Activated T-helper 1 cell treated with anti-CD3 and anti-CD28 coated beads, Interleukin-12 subunit alpha, Interleukin-12 subunit beta, Interleukin-2, Interleukin-4 antibody, amounts not matched to agents 30 ng/mL and 10 ng/mL and 1 ng/mL, durations not matched to agents 14 hours and 24 hours and 36 hours (primary cell): ENCODE measurements at places on chromosomes 1 and 21. TPM values are rescaled to one million over a fixed set of nuclear protein-coding genes. Genes with fewer than 3 reads are reported as not detected.
A peak's percentile ranks its signal among the peaks of the same experiment; 100 is the strongest.

GRCh38 chr1:6984986-6985385 is 199.7 kb downstream of the CAMTA1 start:
- no peak overlapping the region for H3K4me3 ChIP-seq
- peaks cover 11% of the 10 kb centered on the region for H3K27me3 ChIP-seq
- no peak for DNase-seq
- H3K36me3 ChIP-seq, result no peaks in the 10 kb centered on the region
- H3K4me1 ChIP-seq, result no peaks in the 10 kb centered on the region

Gene HRNR
- total RNA-seq, result not detected in 2 replicates

GRCh38 chr1:109231066-109231465 is 17.3 kb downstream of the SARS1 start:
- no peaks in the 10 kb centered on the region for H3K4me1 ChIP-seq
- DNase-seq, result no peak
- H3K27me3 ChIP-seq, result no peaks in the 10 kb centered on the region
- H3K36me3 ChIP-seq, result peaks cover 51% of the 10 kb centered on the region
- no peak overlapping the region for H3K4me3 ChIP-seq

Gene ZBTB48
- 34.5 and 35.7 TPM in 2 replicates for total RNA-seq

- no peak overlapping the region for H3K4me3 ChIP-seq
- DNase-seq, result no peak
- no peaks in the 10 kb centered on the region for H3K4me1 ChIP-seq
- peaks cover 4% of the 10 kb centered on the region for H3K27me3 ChIP-seq
These were observed 65.5 kb upstream of the PALMD start for GRCh38 chr1:99580451-99580850.

DNA sequence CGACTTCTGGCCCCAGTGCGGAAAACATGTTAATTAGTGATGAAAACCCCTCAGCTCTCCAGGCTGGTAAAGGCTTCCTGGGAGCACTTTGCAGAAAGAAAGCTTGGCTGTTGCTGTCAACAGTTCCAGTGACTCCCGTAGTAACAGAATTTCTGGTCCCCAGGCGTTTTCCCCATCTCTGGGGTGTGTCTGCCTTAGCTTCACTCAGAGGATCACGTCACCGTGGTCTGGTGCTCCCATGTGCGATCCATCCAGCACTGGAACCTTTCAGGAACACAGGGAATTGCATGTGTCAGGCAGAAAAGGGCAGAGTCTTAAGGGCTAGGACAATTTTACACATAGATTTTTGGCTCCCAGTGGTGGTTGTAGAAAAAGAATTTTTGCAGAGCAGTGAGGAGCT is 470.4 kb upstream of the USP24 start:
- no peaks in the 10 kb centered on the region for H3K36me3 ChIP-seq
- H3K27ac ChIP-seq, result no peak overlapping the region
- no peak for DNase-seq
- H3K27me3 ChIP-seq, result peaks cover 1% of the 10 kb centered on the region
- no peaks in the 10 kb centered on the region for H3K4me1 ChIP-seq

DNA sequence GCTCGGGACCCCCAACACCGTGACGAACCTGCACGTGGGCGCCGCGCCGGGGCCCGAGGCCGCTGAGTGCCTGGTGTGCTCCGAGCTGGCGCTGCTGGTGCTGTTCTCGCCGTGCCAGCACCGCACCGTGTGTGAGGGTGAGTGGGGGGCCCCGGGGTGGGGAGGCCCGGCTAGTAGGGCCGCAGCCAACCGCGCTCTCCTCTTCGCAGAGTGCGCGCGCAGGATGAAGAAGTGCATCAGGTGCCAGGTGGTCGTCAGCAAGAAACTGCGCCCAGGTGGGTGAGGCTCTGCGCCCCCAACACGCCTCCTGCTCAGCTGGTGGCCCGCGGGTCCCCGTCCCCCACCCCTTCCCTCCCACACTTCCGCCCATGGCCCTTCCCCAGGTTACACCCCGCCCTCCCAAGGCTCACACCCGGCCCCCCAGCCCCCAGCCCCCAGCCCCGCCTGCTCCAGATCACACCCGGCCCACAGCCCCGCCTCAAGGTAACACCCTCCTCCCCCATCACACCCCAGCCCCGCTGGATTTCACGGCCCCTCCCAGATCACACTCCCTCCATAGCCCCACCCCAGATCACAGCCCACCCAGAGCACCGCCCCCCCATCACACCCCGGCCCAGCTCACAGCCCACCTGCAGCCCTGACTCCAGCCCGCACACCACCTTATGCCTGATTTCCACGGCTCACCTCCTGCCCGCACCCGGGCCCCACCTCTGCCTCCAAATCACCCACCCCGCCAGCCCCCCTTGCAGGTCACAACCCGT is 2.4 kb upstream of the MMP23B start:
- H3K4me3 ChIP-seq, result peak overlapping the region; percentile 42
- peaks cover 4% of the 10 kb centered on the region for H3K27me3 ChIP-seq
- no peaks in the 10 kb centered on the region for H3K4me1 ChIP-seq
- peak overlapping the region; percentile 65 for H3K27ac ChIP-seq
- peak; percentile 37 for DNase-seq

DNA sequence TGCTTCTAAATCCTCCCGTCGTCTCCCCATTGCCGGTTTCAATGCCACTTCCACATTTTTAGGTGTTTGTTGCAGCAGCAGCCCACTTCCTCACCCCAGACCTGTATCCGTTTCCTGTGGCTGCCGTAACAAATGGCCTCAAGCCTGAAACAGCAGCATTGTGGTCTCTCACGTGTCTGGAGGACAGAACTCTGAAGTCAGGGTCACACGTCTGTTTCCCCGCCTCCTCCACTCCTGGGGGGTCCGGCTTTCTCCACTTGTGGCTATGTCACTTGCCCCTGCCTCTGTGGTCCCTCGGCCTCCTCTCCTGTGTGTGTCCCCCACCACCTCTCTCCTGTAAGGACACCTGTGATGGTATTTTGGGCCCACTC is 21.8 kb downstream of the TRPM2 start:
- peak; percentile 40 for DNase-seq
- H3K27ac ChIP-seq, result no peak overlapping the region
- H3K4me3 ChIP-seq, result peak overlapping the region; percentile 67
- H3K36me3 ChIP-seq, result peaks cover 25% of the 10 kb centered on the region
- peaks cover 28% of the 10 kb centered on the region for H3K4me1 ChIP-seq

Gene GSTM5
- total RNA-seq, result 0.08 TPM in 1 of 2 replicates, not detected in the other

DNA sequence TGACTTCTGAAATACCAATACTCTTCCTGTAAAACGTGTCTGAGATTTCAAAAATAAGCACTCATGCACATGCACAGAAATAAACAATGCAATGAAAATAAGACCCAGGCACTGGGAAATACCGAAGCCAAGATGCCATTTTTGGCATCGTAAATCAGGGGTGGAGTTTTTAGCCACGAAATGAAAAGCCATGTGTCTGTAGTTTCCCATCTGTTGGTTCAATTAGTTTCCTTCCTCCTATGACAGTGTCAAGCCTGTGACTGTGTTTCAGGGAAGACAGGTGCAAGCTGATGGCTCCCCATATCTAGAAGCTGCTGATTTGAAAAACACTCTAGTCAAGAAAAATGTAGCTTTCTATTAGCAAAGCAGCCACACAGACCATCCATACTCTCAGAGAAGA is 480.4 kb upstream of the CAMK1G start:
- DNase-seq, result no peak
- H3K36me3 ChIP-seq, result no peaks in the 10 kb centered on the region

DNA sequence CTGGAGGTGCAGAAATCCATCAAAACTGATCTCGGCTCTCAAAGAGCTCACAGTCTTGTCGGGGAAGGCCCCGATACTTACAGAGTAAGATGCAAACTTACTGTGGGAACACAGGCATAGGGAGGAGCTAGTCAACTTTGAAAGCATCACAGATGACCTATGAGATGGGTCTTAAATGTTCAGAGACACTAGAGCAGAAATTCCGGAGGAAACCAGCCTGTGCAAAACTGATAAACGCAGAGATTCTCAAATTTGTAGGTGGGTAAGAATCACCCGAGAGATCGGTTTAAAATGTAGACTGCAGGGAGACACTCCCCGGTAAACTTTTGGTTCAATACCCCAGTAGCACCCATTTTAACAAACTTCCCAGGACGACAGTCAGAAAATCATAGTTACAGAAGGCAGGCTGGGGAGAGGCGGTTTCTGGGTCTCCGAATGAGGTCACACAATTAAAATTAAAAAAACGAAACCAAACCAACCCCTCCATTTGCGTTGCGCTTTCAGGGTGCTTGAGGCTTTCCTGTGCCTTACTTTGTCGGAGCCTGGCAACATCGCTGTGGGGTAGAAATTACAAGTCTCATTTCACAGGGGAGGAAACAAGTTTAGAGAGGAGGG is 755 bp upstream of the THRAP3 start:
- DNase-seq, result peak; percentile 42
- H3K27ac ChIP-seq, result peak overlapping the region; percentile 100
- H3K4me3 ChIP-seq, result peak overlapping the region; percentile 95
- peaks cover 21% of the 10 kb centered on the region for H3K36me3 ChIP-seq
- peaks cover 36% of the 10 kb centered on the region for H3K4me1 ChIP-seq
- H3K27me3 ChIP-seq, result peaks cover 2% of the 10 kb centered on the region

Gene HPDL
- 31.0 and 34.8 TPM in 2 replicates for total RNA-seq

DNA sequence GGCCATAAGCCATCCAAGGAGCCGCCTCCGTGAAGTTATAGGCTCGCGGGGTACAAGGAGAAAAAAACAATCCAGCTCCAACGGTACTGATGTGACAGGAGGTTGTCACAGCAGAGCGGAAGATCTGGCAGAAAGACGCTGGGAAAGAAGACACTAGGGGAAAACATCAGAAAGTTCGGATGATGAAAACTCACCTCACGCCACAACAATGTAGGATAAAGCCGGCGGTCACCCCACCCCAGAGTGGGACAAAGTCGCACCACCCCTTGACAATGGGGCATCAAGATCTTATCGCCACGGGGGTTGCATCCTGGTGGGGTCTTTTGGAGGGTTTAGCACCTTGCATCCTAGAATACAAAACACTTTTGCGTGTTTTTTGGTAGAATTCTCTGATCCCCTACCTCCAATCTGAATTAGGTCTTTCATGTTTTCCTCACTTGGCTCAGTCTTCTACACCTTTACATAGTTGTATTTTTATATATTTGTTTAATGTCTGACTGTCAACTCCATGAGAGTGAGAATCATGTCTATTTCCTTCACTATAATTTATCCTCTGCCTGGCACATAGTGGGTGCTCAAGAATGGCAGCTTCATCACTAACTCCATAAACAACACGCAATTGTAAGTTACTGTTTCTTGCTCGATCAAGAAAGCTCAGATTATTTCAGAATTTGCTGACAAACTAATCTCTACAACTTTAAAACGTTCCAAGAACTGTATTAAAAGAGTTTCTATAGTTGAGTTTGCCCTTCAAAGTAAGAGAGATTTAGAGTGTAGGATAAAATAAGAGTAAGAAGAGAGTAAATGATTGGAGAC is 611 bp upstream of the ZSWIM5 start:
- H3K4me1 ChIP-seq, result peaks cover 17% of the 10 kb centered on the region
- peak overlapping the region; percentile 88 for H3K4me3 ChIP-seq
- H3K36me3 ChIP-seq, result no peaks in the 10 kb centered on the region
- no peak for DNase-seq
- peak overlapping the region; percentile 53 for H3K27ac ChIP-seq
- peaks cover 43% of the 10 kb centered on the region for H3K27me3 ChIP-seq

GRCh38 chr1:166032572-166033371 is 134.0 kb downstream of the FAM78B start:
- H3K4me1 ChIP-seq, result no peaks in the 10 kb centered on the region
- peaks cover 3% of the 10 kb centered on the region for H3K27me3 ChIP-seq
- DNase-seq, result no peak
- no peak overlapping the region for H3K4me3 ChIP-seq
- H3K36me3 ChIP-seq, result no peaks in the 10 kb centered on the region

GRCh38 chr1:239587574-239588369 is 201.4 kb downstream of the CHRM3 start:
- H3K27ac ChIP-seq, result no peak overlapping the region
- no peaks in the 10 kb centered on the region for H3K36me3 ChIP-seq
- H3K4me1 ChIP-seq, result peaks cover 6% of the 10 kb centered on the region

DNA sequence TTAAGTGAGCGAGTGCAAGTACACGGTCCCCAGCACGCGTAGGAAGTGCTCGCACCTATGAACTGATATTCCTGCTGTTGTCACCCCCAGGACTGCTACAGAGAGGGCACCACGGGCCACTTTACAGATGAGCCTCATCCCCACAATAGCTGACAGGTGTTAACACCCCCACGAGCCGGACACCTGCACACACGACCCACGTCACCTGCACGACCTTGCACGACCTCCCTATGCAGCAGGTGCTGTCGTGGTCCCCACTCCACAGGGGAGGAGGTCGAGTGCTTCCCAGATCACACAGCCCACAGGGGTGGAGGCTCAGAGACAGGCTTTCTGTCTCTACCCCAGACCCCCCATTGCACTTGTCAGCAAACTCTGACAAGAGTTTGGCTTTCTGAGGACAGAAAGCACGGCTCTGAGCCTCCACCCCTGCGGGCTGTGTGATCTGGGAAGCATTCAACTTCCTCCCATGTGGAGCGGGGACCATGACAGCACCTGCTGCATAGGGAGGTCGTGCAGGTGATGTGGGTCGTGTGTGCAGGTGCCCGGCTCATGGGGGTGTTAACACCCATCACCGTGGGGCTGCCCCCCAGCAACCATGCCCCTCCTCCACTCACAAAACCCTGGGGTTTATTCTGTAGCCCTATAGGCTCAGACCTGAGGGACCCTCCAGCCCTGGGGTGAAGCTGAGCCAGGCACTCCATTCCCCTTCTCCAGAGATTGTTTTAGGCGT is 80.8 kb downstream of the MATN1 start:
- H3K36me3 ChIP-seq, result no peaks in the 10 kb centered on the region
- H3K4me1 ChIP-seq, result no peaks in the 10 kb centered on the region
- no peak for DNase-seq
- H3K27me3 ChIP-seq, result peaks cover 7% of the 10 kb centered on the region
- no peak overlapping the region for H3K27ac ChIP-seq
- no peak overlapping the region for H3K4me3 ChIP-seq

DNA sequence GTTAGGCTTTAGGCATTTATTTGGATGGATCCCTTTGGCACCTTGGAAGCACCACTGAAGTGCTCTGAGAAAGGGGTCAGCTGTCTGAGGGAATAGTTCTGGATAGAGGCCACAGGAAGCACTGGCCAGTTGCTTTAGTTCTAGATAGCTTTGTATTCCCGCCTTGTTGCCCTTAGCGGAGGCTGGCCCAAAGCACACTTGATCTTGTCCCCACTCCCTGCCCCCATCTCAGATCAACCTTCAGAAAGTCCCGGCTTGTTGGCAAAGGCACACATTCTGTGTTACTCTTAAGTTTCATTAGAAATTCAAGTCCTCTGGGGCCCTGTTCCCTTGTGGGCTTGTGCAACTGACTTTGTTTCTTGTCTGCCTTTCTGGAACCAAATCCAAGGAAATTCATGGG is 15.2 kb upstream of the NBL1 start:
- H3K27ac ChIP-seq, result no peak overlapping the region
- no peaks in the 10 kb centered on the region for H3K4me1 ChIP-seq
- H3K27me3 ChIP-seq, result no peaks in the 10 kb centered on the region
- peaks cover 20% of the 10 kb centered on the region for H3K36me3 ChIP-seq
- no peak overlapping the region for H3K4me3 ChIP-seq
- DNase-seq, result no peak

- H3K4me1 ChIP-seq, result no peaks in the 10 kb centered on the region
- H3K27me3 ChIP-seq, result no peaks in the 10 kb centered on the region
- H3K36me3 ChIP-seq, result no peaks in the 10 kb centered on the region
- no peak overlapping the region for H3K4me3 ChIP-seq
- H3K27ac ChIP-seq, result no peak overlapping the region
These were observed 153.9 kb upstream of the GREM2 start for GRCh38 chr1:240765732-240766363.

Gene RTCA
- 48.1 and 52.0 TPM in 2 replicates for total RNA-seq

Gene AMPD1
- 0.56 TPM in 1 of 2 replicates, not detected in the other for total RNA-seq

- no peak for DNase-seq
- H3K27me3 ChIP-seq, result no peaks in the 10 kb centered on the region
- no peaks in the 10 kb centered on the region for H3K4me1 ChIP-seq
- no peak overlapping the region for H3K27ac ChIP-seq
- H3K4me3 ChIP-seq, result no peak overlapping the region
These were observed 14.5 kb downstream of the RGS4 start for GRCh38 chr1:163083690-163084089.

Gene LCE4A
- not detected in 2 replicates for total RNA-seq
